NCI-H748 treated with DMSO at 0.1 percent for 48 hours (cell line): ENCODE measurements at places on chromosomes 5 and 9.

- DNase-seq, result no peak
Observed at GRCh38 chr9:133539991-133540697, 5.6 kb downstream of the ADAMTSL2 start.

GRCh38 chr5:73863876-73864275, 237.9 kb downstream of the ARHGEF28 start:
- DNase-seq, result no peak

GRCh38 chr5:175107865-175108264, 336.1 kb downstream of the DRD1 start:
- no peak for DNase-seq

DNA sequence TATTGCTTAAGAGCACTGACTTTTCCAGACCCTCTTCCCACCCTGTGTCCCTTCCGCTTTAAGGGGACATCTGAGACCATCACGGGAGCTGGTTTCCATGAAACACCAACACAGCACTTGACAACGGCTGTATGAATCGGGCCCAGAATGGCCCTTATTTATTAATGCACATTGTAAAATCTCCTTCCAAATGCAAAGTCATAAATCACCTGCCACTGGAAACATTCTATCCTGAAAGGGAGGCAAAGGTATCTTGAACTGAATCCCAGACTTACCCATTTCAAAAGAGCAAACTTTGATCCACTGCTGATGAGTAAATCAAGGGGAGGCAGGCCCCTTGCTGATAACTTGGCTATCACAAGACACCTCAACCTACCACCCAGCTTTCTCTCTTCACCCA, 37.4 kb downstream of the SHB start:
- DNase-seq, result no peak

DNA sequence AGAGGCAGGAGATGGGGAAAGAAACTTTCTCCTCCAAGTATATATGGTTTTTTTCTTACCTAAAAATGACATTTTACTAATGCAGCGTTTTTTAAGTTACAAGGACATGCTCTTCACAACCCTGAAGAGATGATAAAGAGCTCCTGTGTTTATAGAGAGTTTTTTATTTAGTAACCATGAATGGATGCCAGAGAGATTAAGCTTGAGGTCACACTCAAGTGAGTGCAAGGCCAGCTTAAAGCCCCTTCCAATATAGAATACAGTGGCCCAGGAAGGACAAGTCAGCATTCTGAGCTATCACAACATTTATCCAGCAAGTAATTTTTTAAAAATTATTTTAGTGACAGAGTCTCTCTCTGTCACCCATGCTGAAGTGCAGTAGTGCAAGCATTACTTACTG, 6.7 kb upstream of the HAVCR2 start:
- DNase-seq, result no peak

- DNase-seq, result no peak
Observed at GRCh38 chr5:175868996-175869638, 2.3 kb upstream of the CPLX2 start.

DNA sequence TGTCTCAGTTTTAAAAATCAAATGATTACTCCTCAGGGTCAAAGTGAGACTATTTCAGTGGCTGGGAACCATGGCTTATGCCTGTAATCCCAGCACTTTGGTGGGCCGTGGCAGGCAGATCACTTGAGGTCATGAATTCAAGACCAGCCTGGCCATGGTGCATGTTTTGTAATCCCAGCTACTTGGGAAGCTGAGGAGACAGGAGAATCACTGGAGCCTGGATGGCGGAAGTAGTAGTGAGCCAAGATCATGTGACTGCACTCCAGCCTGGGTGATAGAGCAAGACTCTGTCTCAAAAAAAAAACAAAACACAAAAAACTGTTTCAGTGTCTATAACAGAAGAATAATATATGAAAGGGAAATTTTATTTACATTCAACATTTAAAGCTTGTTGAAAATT, 182.9 kb downstream of the ARHGEF28 start:
- DNase-seq, result no peak

GRCh38 chr5:80125022-80125961, 90.1 kb downstream of the THBS4 start:
- no peak for DNase-seq

DNA sequence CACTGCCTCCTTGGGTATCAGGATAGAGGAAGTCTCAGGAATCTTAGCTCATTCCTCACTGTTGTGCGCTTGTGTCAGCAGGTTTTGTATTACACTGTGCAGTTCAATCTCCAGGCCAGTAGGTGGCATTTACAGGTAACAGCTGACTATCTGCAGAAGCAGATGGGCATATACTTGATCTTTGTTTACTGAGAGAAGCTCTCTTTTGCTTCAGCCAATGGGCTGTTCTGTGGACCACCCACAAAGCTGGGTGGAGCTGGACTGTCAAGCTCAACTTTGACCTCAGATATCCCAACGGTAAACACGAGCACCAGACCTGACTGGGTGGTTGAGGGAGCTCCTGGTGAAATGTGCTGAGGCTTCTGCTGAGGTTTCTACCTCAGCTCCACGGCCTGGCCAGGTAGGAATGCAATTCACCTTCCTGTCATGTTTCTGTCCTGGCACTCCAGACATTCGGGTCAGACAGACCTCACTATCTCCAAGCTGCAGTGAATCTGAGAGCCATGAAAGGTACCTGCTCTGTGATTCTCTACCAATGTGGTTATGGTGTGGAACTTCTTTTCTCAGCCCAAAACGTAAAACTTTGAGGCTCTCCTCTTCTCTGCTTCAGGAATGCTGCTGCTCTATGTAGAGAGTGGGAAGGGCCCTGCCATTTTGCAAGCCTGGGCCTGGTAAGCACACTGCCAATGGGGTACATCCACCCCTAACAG, 167.9 kb upstream of the ACTBL2 start:
- DNase-seq, result peak; percentile 57
